ENCODE measurements at places on chromosomes 6 and 20.

DNA sequence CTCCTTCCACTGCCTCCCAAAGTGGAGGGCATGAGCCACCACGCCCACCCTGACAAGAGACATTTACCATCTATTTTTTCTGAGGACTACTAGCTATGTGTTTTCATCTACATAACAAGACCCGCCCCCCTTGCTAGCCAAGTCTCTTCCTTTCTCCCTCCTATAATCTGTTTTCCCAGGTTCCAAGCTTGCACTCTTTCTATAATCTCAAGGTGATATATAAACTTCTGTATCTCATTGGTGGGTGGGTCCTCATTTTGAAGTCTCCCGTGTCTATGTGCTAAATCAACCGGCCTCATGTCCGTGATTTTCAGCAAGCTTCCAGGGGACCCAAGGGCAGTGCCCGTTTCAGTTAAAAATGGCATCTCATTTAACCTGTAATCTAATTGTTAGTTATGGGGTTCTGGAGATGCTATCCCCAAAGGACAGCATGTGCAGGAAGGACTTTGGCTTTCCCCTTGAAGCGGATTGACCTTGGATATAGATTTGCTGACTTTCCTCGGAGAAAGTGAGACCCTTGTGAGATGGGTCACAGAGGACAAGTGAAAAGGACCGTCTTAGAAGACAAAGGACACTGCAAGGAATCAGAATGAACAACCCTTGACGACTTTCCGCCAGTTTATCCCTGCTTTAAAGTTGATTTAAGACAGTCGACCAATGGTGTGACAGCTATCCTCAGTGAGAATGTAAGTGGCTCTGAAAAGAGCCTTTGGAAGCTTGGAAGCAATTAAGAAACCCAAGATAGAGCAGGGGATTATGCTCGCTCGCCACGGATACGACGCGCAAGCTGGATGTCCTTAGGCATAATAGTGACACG is 22.4 kb downstream of the OR2B2 start:
- no peak for DNase-seq

- DNase-seq = no peak
Measured at GRCh38 chr6:19298421-19298820, 538.7 kb upstream of the ID4 start.

GRCh38 chr6:41814629-41815028 is 27.1 kb downstream of the TOMM6 start:
- DNase-seq = no peak

GRCh38 chr6:33957892-33958525 is 154.2 kb upstream of the MLN start:
- no peak for DNase-seq

- DNase-seq = no peak
Measured at GRCh38 chr6:84403545-84403944, 176.1 kb upstream of the CEP162 start.

- no peak for DNase-seq
Measured at GRCh38 chr6:35062676-35063574, 78.2 kb downstream of the TCP11 start.

DNA sequence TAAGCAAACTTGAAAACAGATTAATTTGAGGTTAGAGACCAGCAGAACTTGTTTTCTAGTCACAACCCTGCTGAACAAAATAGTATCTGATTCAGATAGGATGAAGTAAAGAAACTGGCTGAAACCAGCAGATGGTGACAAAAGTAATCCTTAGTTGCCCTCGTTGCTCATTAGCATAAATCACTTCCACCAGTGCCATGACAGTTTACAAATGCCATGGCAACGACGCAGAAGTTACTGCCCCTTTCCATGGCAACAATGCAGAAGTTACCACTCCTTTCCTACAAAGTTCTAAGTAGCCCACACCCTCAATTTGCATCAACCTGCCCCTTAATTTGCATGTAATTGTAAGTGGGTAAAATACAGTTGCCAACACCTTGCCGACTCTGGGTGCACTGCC is 23.7 kb downstream of the SNRPB start:
- no peak for DNase-seq

DNA sequence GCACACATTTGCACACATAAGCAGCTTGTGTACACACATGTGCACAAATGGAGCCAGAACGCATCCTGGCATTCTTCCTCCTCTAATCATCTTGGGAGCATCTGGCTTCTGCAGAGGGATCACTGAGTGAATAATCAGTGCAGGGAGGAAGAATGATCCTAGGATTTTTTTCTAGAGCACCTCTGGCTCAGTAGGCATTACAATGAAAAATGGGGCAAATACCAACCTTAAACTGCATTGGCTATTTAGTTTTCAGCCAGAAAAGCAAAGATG is 205.7 kb upstream of the TCF21 start:
- DNase-seq = no peak

- no peak for DNase-seq
Measured at GRCh38 chr20:37319151-37319671, 26.7 kb upstream of the SRC start.

- no peak for DNase-seq
Measured at GRCh38 chr6:143139239-143139784, 78.6 kb downstream of the AIG1 start.

GRCh38 chr20:37896932-37897548 is 5.9 kb upstream of the VSTM2L start:
- no peak for DNase-seq

DNA sequence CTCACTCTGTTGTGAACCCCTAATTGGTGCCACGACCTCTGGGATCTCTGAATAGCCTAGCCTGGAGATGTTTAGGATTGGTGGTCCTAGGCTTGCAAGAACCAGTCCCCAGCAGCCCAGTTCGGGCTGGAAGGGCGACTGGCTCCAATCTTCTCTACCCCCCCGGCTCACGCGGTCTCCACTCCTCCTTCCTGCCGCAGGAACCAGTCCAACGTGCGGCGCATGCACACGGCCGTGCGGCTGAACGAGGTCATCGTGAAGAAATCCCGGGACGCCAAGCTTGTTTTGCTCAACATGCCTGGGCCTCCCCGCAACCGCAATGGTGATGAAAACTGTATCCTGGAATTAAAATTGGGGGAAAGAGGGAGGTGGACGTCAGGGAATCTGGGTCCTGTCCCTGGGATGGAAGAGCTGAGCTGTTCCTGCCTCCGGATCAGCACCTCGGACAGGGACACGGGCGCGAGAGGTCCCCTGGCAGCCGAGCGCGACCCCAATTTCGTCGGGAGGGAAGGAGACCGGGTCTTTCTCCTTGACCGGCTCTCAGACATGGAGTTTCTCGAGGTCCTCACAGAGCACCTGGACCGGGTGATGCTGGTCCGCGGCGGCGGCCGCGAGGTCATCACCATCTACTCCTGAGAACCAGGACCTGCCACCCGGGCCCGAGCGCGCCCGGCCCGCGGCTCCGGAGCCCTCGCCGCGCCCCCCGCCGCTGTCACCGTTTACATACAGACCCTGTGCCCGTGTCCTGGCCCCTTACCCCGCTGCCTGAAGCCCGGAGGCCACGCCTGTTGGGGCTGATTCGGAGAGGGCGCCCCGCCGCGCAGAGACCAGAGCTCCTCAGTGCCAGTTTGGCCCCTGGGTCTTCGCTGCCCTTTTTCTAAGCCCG is 28.2 kb downstream of the SLC12A5 start:
- DNase-seq = no peak

GRCh38 chr6:166411721-166412151 is 29.0 kb upstream of the MPC1 start:
- no peak for DNase-seq

DNA sequence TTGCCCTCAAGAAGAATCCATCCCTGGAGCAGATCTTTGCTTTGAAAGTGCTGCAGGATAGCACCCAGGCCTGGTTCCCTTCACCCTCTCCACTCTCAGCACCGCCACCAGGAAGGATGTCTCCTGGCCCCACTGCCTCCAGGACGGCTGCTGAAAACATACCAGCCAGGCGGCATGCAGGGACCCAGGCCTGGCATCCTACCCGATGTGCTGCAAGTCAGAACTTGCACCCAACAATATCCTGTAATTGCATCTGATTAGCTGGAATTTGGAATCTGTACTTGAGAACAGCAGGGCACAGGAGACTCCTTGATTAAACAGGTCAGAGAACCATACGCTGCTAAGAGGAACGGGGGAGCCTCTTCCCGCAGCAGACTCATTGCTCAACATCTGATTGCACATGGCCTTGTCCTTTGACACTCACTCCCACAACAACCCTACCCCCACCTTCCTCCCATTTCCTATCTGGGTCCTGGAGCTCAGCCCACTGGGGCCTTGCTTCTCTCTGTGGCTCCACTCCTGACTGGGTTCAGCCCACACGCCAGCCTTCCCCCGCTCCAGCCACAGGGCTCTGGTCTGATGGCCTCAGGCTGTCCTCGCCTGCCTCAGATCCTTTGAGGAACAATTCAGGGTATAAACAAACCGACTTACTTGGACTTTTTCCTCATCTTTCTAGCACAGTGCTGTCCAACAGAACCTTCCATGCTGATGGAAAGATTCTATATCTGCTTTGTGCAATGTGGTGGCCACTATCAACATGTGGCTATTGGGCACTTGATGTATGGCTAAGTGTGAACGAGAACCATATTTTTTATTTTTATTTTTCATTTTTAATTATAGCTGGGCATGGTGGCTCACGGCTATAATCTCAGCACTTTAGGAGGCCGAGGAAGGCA is 78.0 kb downstream of the FGD2 start:
- peak; percentile 62 for DNase-seq

GRCh38 chr6:169861431-169862042 is 110.1 kb downstream of the ERMARD start:
- DNase-seq = no peak

DNA sequence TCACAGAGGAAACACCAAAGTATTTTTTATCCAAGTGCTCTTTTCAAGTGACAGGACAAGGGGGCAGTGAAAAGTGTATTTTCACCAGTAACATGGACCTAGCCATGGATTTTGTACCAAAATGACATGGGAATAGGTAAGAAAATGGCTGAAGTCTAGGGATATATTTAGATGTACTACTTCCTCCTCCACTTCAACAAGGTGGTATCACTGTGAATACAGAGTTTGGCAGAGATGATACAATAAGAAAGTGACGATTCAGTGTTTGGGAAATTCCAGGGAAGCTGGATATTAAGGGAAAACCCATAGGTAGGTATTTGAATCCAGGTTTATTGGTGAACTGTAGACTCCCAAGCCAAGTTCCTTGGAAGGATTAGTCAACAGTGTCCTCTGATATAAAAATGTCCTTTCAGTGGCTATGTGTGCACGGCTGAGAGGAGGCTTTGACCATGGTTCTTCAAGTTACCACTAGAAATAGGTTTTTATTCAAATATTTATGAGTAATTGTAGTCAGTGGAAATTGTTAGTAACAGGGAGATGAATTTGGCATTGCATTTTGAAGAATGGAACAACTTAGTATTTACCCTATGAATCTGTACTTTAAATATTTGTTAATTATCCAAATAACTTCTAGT is 356.0 kb upstream of the CITED2 start:
- DNase-seq = no peak

DNA sequence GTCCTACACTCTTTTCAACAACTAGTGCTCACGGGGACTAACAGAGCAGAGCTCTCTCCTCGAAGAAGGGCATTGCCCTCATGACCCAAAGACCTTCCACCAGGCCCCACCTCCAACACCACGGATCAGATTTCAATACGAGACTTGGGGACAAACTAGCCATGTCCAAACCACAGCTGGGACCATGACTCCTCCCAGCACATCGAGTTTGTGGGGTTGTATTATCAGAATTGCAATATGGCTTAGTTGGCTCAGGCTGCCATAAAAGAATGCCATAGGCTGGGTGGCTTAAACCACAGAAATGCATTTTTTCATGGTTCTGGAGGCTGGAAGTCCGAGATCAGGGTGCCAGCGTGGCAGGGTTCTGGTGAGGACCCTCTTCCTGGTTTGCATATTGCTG is 189.7 kb upstream of the PMEPA1 start:
- no peak for DNase-seq

GRCh38 chr20:4300921-4301320 is 285.6 kb upstream of the RNF24 start:
- DNase-seq = no peak

GRCh38 chr20:31602779-31603441 is 2.2 kb upstream of the ID1 start:
- DNase-seq = no peak

DNA sequence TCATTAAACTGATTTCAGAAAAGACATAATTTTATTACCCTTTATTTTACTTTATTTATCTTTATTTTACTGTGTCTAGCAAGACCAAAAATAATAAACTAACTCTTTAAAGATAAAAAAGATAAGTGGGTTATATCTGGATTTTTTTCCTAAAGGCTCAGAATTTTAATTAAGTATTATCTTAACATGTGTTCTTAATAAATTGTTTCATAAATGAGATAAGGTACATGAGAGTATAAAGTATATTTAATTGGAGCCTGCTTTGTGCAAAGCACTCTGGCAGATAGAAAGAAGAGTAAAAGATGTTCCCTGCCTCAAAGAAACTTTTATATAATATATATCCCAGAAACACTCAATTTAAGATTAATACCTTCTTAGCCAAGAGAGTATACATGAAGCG is 8.7 kb upstream of the FAM135A start:
- no peak for DNase-seq

GRCh38 chr6:148836751-148837150 is 89.9 kb downstream of the UST start:
- no peak for DNase-seq

- DNase-seq = no peak
Measured at GRCh38 chr6:32752580-32752979, 10.8 kb downstream of the HLA-DQB2 start.

DNA sequence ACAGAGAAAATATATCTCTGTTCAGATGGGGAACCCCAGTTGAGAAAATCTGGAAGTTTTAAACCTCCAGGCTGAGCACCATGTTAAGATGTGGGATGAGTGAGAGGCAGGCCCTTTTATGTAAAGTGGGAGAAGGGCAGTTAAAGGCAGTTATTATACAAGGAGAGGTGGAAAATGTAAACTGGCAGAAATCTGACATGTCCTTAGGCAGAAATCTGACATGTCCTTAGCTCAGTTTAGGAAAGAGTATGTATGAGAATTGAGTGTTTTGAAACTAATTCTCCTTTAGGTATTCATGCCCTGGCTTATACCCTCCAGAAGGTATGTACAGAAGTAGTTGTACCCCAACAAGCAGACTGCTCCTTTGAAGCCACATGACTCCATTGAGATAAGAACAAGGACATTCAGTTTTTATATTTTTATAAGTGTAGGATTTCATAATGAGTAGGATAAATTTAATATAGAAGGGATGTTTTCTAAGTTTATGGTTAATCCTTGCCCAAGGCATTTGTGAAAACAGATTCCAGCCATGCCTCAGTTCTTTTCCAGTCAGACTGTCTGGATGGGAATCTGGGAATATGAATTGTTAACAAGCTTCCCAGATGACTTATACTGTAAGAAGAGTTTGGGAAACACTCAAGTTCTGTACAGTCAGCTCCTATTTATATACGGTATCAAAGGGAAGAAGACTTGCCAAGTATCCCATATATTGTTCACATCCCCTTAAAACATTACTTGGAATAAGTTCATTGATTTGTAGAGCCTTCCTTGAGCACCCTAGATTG is 87.7 kb downstream of the SCAND1 start:
- peak; percentile 87 for DNase-seq

DNA sequence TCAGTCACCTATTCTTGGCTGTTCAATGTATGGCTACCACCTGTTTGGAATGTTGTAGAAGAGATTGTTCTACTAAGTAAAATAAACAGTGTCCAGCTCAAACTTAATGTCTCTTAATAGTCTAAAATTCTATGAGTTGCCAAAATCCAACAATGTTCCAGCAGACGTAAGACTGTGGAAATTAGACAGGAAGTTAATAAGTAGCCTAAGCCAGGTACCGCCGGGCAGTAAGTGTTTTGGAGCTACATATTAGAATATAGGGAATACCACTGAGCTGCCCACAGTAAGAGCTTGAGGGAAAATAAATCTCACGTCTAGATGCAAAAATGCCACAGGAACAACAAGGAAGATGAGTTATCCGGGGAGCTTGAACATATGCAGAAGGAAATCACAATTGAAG is 7.8 kb upstream of the MANEA start:
- DNase-seq = no peak

- no peak for DNase-seq
Measured at GRCh38 chr6:118735320-118735719, 83.9 kb upstream of the CEP85L start.
